ENCODE measurements at places on chromosomes 16 and 17. TPM values are rescaled to one million over a fixed set of nuclear protein-coding genes. Genes with fewer than 3 reads are reported as not detected.

- peak; percentile 58 for DNase-seq
- peaks cover 26% of the 10 kb centered on the region for H3K4me1 ChIP-seq
- peaks cover 3% of the 10 kb centered on the region for H3K36me3 ChIP-seq
- H3K27ac ChIP-seq: peak overlapping the region; percentile 87
- peak overlapping the region; percentile 92 for H3K4me3 ChIP-seq
These were observed 652 bp downstream of the VPS35L start for GRCh38 chr16:19555938-19556771.

DNA sequence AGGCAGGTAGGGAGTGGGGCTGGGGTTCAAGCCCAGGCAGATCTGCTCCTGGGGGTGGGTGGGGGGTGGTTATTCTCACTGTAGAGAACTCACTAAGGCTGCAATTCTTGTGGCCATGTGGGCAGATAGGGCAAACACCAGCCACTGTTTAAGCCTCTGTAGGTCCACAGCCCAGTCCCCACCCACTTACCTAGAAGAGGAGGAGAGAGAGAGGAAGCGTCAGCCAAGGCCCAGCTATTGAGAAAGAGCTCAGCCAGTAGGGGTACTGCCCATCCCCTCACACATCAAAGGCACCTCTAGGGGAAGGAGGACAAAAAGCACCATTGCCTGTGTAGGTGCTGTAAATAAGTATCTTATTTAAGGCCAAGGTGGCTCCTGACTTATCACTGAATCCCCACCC is 12.9 kb downstream of the KRT16 start:
- no peak overlapping the region for H3K27ac ChIP-seq
- H3K27me3 ChIP-seq: peaks cover 22% of the 10 kb centered on the region
- H3K4me3 ChIP-seq: no peak overlapping the region
- no peaks in the 10 kb centered on the region for H3K36me3 ChIP-seq
- DNase-seq: no peak
- H3K4me1 ChIP-seq: no peaks in the 10 kb centered on the region

DNA sequence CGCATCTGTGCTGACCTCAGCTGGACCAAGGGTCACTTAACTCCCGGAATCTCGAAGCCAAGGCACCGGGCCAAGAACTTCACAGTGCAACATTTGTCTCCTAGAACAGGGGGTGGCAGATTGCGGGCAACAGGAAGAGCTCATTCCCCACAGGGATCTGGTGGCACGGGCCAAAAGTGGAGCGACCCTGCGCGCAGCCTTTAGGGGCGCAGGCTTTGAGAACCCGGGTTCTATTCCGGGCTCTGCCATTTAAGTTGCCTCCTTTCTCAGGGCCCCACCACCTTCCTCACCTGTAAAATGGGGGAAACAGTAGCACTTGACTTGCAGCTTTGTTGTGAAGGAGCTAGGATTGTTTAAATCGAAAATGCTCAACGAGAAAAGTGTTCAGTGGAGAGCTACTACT is 651 bp downstream of the SHMT1 start:
- H3K27me3 ChIP-seq: no peaks in the 10 kb centered on the region
- peaks cover 23% of the 10 kb centered on the region for H3K4me1 ChIP-seq
- peaks cover 9% of the 10 kb centered on the region for H3K36me3 ChIP-seq
- DNase-seq: peak; percentile 49
- H3K27ac ChIP-seq: peak overlapping the region; percentile 88
- H3K4me3 ChIP-seq: peak overlapping the region; percentile 87

GRCh38 chr16:20301840-20302239 is 25.5 kb downstream of the GP2 start:
- no peaks in the 10 kb centered on the region for H3K36me3 ChIP-seq
- no peak for DNase-seq
- H3K4me1 ChIP-seq: no peaks in the 10 kb centered on the region
- H3K27ac ChIP-seq: no peak overlapping the region
- H3K4me3 ChIP-seq: no peak overlapping the region

- no peak overlapping the region for H3K4me3 ChIP-seq
- DNase-seq: peak; percentile 80
- peaks cover 64% of the 10 kb centered on the region for H3K27me3 ChIP-seq
- H3K36me3 ChIP-seq: no peaks in the 10 kb centered on the region
- H3K27ac ChIP-seq: no peak overlapping the region
These were observed 1.2 kb upstream of the TLCD3B start for GRCh38 chr16:30032083-30032819.

- H3K27ac ChIP-seq: no peak overlapping the region
- H3K4me3 ChIP-seq: no peak overlapping the region
- no peaks in the 10 kb centered on the region for H3K4me1 ChIP-seq
- no peaks in the 10 kb centered on the region for H3K36me3 ChIP-seq
These were observed 8.5 kb downstream of the ITGA3 start for GRCh38 chr17:50064253-50065001.

- H3K4me3 ChIP-seq: no peak overlapping the region
- H3K36me3 ChIP-seq: no peaks in the 10 kb centered on the region
- no peak overlapping the region for H3K27ac ChIP-seq
- no peak for DNase-seq
- H3K27me3 ChIP-seq: peaks cover 33% of the 10 kb centered on the region
These were observed 12.3 kb downstream of the TLE7 start for GRCh38 chr16:71429581-71429980.

DNA sequence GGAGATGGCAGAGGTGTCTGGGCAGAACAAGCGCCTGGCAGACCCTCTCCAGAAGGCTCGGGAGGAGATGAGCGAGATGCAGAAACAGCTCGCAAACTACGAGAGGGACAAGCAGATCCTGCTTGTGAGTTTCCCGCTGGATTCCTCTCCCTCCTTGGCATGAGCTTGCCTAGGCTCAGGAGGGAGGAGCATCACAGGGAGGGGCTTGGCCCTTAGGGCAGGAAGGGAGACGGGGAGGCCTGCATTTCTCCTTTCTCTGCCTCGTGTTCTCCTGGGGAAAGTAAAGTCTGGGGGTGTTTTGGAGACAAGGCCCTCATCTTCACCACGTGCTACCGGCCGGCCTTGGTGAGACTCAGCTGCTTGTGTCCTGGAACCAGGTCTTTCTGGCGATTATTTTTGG is 18.0 kb upstream of the DBNDD1 start:
- H3K27me3 ChIP-seq: no peaks in the 10 kb centered on the region
- no peak overlapping the region for H3K27ac ChIP-seq
- DNase-seq: no peak
- H3K36me3 ChIP-seq: peaks cover 2% of the 10 kb centered on the region

DNA sequence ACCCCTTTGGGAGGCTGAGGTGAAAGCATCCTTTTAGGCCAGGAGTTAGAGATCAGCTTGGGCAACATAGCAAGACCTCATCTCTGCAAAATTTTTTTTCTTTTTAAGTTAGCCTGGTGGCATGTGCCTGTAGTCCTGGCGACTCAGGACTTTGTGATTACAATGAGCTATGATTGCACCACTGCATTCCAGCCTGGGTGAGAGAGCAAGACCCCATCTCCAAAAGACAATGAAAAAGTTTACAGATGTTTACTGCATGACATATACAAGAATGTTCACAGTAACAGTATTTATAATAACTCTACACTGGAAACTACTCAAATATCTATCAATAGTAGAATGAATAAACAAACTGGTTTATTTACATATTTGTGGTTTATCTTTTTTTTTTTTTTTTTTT is 33.1 kb upstream of the CCL22 start:
- H3K36me3 ChIP-seq: no peaks in the 10 kb centered on the region
- no peak for DNase-seq
- no peaks in the 10 kb centered on the region for H3K27me3 ChIP-seq
- peaks cover 5% of the 10 kb centered on the region for H3K4me1 ChIP-seq
- H3K4me3 ChIP-seq: no peak overlapping the region
- H3K27ac ChIP-seq: no peak overlapping the region

- peaks cover 8% of the 10 kb centered on the region for H3K36me3 ChIP-seq
- no peak for DNase-seq
- H3K4me3 ChIP-seq: no peak overlapping the region
These were observed 112.2 kb downstream of the PITPNC1 start for GRCh38 chr17:67489273-67489672.

- no peaks in the 10 kb centered on the region for H3K36me3 ChIP-seq
- no peak overlapping the region for H3K27ac ChIP-seq
- DNase-seq: no peak
- peaks cover 10% of the 10 kb centered on the region for H3K27me3 ChIP-seq
These were observed 154.3 kb upstream of the MED13 start for GRCh38 chr17:62219221-62219899.

DNA sequence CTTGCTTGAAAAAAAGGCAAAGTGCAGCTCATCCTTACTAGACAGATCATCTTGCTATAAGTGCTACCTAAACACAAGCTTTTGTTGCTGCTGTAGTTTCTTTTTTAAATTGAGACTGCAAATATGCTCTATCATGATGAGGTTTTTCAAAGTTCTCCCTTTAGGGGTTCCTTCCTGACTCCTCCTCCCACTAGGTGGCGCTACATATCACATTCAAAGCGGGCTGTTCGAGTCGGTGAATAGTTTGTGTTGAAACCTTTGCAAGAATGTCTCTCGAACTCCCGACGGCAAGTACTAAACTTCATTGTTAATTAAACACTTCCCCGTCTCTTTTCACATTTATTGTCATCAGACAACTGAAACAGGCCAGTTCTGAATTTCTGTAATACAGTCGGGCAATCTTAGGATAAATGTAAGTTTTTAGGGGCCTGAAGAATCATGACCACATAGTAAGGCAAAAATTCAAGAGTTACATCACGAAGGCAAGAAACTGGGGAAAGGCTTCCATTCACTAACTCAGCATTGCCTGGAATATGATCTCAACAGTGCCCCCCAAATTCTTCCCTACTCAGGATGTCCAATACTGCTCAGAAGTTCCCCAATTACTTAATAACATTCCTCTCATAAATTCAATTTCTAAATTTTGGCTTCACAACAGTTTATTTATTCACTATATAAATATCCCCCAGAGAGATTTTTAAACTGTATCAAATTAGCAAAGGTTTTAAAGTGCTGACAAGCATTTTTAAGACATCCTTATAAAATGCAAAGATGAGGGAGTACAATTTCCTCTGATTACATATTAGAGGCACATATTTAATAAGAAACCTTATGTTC is 6.7 kb downstream of the HS3ST3A1 start:
- H3K4me3 ChIP-seq: no peak overlapping the region
- H3K27me3 ChIP-seq: peaks cover 40% of the 10 kb centered on the region
- H3K27ac ChIP-seq: no peak overlapping the region
- H3K4me1 ChIP-seq: peaks cover 6% of the 10 kb centered on the region
- no peaks in the 10 kb centered on the region for H3K36me3 ChIP-seq

DNA sequence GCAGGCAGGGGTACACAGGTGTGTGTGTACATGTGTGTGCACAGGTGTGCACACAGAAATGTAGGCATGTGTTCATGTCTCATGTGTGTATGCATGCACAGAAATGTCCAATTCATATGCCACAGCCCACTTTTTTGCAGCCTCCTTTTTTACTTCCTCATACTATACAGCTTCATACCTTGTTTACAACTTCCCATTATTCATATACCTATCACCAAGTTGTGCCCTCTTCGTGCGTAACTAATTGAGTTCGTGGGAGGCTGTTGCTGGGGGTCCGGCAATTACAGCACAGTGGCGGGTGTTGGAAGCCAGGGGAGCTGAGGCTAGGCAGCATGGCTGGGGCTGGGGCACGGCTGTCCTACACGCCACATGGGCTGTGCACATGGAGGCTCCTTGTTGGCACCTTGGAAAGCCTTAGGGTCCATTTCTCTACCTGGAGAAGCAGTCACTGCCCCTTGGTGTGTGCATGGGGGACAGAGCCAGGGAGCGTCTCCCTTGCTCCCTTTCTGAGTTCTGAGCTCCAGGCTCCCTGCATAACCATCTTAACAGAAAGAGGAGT is 266.7 kb downstream of the ENGASE start:
- H3K27me3 ChIP-seq: peaks cover 22% of the 10 kb centered on the region
- no peak overlapping the region for H3K27ac ChIP-seq
- no peak for DNase-seq
- H3K4me1 ChIP-seq: no peaks in the 10 kb centered on the region

DNA sequence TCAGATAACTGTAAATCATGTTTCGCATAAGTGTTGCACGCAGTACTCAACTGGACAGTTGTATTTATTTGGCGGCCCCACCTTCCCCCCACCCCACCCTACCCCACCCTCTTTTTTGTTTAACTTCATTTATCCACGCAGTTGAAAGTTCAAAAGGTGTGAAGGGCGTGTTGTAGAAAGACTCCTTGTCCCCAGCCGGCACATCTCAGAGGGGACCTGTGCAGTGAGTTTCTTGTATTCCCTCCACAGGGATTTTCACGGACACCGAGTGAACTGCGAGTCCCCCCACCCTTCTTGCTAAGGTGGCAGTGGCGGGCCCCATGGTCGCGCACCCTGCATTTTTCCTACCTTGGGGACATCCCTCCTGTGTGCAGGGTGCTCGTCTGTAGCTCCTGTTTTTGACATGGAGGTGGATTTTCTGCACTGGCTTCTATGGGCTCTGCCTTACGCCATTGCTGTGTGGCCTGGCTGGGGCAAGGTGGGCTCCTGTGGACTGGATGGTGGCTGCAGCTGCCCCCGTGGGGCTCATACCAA is 36.2 kb downstream of the ADCY7 start:
- DNase-seq: no peak
- no peaks in the 10 kb centered on the region for H3K27me3 ChIP-seq
- peaks cover 14% of the 10 kb centered on the region for H3K36me3 ChIP-seq
- no peak overlapping the region for H3K27ac ChIP-seq

- peak overlapping the region; percentile 40 for H3K4me3 ChIP-seq
- no peaks in the 10 kb centered on the region for H3K27me3 ChIP-seq
- peak overlapping the region; percentile 98 for H3K27ac ChIP-seq
- H3K4me1 ChIP-seq: peaks cover 48% of the 10 kb centered on the region
These were observed 26.4 kb upstream of the SLC7A5 start for GRCh38 chr16:87895641-87896141.

GRCh38 chr17:78892936-78893379 is 10.0 kb downstream of the CEP295NL start:
- no peak overlapping the region for H3K27ac ChIP-seq
- H3K27me3 ChIP-seq: peaks cover 3% of the 10 kb centered on the region
- no peak for DNase-seq
- H3K4me3 ChIP-seq: no peak overlapping the region
- no peaks in the 10 kb centered on the region for H3K36me3 ChIP-seq
- peaks cover 29% of the 10 kb centered on the region for H3K4me1 ChIP-seq

DNA sequence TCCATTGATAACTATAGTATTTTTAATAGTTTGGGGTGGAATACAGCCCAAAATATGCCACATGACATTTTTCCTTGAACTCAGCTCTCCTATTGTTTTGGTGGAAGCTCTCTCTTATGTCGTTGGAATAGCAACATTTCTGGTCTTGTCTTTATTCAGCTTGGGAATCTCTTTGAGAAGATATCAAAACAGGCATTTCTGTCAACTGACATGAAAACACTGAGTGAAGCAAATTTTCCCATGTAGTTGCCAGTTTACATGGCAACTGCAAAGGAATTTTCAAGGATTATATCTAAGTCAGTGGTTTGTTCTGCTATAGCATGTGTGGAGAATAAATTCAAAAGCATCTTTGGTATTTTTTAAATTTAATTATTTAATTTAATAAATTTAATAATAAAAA is 863.5 kb upstream of the CDH8 start:
- H3K27me3 ChIP-seq: no peaks in the 10 kb centered on the region
- H3K27ac ChIP-seq: no peak overlapping the region
- H3K36me3 ChIP-seq: no peaks in the 10 kb centered on the region
- DNase-seq: no peak
- H3K4me3 ChIP-seq: no peak overlapping the region

SECTM1 gene
- total RNA-seq: 0.68 TPM

TVP23A gene
- not detected for total RNA-seq

SLC6A2 gene
- not detected for total RNA-seq

ITGAD gene
- total RNA-seq: 0.23 TPM

KIFC3 gene
- 0.47 TPM for total RNA-seq

KRT40 gene
- total RNA-seq: not detected

SLC5A2 gene
- not detected for total RNA-seq

TNK1 gene
- 0.54 TPM for total RNA-seq

TPSG1 gene
- total RNA-seq: not detected

HCRT gene
- total RNA-seq: not detected

MEIOB gene
- total RNA-seq: not detected

AOC2 gene
- total RNA-seq: 1.8 TPM

ACSM2A gene
- 0.26 TPM for total RNA-seq

MAPT gene
- not detected for total RNA-seq

PRR35 gene
- not detected for total RNA-seq

TBC1D3 gene
- 3.7 TPM for total RNA-seq
